ENCODE measurements at places on chromosomes 3 and 15.
A peak's percentile ranks its signal among the peaks of the same experiment; 100 is the strongest.

DNA sequence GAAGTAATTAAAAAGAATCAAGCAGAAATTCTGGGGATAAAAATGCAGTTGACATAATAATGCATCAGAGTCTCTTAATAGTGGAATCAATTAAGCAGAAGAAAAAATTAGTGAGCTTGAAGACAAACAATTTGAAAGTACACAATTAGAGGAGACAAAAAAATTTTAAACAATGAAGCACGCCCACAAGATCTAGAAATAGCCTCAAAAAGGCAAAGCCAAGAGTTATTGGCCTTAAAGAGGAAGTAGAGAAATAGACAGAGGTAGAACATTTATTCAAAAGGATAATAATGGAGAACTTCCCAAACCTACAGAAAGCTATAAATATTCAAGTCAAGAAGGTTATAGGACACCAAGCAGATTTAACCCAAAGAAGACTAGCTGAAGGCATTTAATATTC is 113.3 kb downstream of the TBC1D2B start:
- no peak for DNase-seq

DNA sequence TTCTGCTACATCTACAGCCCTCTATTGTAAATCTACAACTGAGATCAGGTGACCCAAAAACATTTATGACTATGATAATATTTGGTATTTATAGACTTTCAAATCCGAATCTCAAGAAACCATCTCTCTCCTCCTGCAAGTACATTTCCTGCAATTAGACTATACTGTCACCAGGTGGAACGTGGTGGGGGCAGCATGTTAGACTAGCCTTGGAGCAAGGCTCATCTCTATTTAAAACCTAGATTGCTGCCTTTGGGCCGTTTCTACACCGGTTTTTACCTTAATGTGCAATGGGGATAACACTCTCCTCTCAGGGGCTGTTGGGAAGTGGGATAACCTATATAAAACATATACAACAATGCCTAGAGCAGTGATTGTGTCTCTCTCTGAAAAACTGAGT is 3.8 kb upstream of the KATNBL1 start:
- no peak for DNase-seq

GRCh38 chr15:53203454-53203853 is 413.3 kb upstream of the ONECUT1 start:
- no peak for DNase-seq

DNA sequence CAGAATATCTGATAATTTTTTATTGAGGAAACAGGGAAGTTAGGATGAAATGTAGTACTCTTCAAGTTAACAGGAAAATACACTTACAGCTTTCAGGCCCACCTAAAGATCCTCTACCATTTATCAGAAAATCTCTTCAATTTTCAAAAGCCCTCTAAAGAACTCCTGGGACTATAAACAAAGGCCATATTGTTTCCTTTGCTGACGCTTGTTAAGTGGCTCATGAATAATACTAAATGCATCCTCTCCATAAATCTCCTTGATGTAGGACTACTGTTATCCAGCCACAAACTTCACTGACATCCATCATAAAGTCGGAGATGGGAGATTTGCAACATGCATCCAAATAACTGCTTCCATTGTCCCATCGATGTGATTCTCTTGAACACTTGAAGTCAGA is 326.5 kb downstream of the ZIC1 start:
- no peak for DNase-seq

DNA sequence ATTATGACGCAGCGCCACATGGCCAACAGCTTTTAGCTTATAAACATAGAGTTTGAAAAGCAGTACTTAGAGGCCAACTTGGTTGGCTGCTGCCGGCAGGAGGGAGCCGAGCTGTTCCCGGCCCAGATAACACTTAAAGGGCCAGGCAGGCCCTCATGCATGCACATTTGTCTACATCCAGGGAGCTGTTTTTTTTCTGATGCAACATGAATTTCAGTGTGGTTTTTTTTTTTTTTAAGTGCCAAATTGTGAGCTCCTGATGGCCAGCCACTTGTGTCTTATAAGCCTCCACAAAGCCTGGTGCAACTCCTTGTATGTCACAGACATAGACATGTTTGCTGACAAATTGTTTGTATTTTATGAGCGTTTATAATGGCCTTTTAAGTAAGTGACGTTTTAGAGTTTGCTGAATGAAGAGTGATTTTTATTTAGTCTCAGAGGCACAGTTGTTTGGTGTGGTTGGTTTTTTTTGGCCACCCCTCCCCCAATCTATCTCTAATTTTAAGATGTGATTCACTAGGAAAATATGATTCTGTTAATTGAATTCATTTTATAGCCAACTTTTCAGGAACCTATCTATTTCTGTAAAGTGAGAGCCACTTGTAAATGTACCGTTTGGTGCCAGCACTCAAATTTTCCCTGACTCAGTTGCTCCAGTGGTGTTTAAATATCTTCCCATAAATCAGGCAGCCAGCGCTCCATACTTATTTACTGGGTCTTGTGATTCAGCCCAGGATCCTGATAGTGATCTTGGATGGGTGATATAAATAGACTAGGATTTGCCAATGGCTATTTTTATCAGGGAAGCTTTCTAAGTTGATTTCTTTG is 134.3 kb downstream of the VGLL4 start:
- no peak for DNase-seq

GRCh38 chr3:114645392-114645791 is 351.6 kb downstream of the TIGIT start:
- DNase-seq, result no peak

DNA sequence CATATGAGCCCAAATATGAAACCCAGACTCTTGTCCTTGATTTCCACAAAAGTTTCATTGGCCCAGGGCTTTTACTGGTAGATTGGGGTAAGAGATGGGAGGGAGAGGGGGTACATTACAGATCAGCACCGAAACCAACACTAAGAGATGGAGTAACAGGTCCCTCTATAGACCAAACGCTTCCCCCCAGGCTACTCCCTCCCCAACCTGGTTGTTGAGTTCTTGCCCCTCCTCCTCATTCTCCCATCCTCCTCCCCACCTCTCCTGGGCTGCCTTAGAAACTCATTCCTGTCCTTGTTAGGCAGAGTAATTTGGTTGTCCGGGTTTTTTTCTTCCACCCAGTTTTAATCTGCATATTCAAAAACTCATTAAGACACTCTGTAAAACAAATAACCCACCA is 74.1 kb downstream of the MESD start:
- no peak for DNase-seq

- peak; percentile 42 for DNase-seq
Measured at GRCh38 chr3:161854232-161854771, 357.7 kb downstream of the OTOL1 start.

- no peak for DNase-seq
Measured at GRCh38 chr3:145578471-145578870, 582.5 kb downstream of the PLOD2 start.

DNA sequence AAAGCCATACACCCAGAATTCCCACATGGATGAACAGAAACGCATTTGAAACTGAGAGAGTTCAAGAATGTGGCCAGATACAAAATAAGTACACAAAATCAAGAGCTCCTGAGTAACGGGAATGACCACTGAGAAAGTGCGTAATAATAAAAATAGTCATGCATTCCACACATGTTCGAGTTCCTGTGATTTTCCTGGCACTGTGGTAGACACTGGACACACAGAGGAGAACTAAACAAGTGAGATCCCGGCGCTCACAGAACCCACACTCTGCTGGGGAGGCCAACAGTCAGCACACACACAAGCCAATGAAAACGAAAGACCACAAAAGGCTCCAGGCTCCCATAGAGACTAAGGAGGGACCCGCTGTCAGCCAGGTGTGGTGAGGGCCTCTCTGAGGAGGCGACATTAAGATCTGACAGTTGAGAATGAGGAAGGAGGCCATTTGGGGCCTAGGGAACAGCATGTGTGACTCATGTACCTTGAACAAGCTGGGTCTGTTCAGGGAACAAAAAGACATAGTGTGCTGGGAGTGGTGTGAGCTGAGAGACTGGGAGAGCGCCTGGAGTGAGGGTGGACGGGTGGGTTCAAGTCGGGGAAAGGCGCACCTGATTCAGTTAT is 5.1 kb downstream of the FAM107A start:
- no peak for DNase-seq

DNA sequence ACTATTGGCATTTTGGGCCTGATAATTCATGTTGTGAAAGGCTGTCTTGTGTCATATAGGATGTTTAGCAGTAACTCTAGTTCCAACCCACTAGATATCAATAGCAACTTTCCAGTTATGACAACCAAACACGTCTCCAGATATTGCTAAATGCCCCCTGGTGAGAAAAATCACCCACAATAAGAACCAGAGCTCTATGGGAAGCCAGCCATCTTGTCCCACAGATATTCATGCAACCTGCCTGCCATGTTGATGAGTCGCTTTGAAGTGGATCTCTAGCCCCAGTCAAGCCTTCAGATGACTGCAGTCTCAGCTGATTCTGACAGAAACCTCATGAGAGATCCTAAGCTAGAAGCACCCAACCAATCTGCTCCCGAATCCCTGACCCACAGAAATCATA is 5.6 kb upstream of the TNIK start:
- no peak for DNase-seq

GRCh38 chr3:56467108-56467507 is 1.2 kb downstream of the ERC2 start:
- DNase-seq, result peak; percentile 81

DNA sequence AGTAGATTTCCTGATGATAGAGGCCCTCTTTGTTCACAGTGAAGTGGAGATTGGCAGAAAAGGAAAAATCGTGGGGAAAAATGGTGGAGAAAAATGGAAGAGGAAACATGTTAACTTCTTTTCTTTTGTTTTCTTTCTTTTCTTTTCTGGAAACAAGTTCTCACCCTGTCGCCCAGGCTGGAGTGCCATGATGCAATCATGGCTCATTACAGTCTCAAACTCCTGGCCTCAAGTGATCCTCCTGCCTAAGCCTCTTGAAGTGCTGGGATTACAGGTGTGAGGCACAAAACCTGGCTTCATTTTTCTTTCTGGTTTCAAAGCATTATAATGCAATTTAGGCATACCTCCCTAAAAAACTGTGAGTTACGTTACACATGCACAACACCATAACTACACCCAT is 464.2 kb downstream of the MECOM start:
- DNase-seq, result no peak

GRCh38 chr3:99468918-99469317 is 169.5 kb upstream of the COL8A1 start:
- DNase-seq, result no peak

GRCh38 chr3:140285380-140285779 is 350.4 kb downstream of the CLSTN2 start:
- DNase-seq, result no peak

DNA sequence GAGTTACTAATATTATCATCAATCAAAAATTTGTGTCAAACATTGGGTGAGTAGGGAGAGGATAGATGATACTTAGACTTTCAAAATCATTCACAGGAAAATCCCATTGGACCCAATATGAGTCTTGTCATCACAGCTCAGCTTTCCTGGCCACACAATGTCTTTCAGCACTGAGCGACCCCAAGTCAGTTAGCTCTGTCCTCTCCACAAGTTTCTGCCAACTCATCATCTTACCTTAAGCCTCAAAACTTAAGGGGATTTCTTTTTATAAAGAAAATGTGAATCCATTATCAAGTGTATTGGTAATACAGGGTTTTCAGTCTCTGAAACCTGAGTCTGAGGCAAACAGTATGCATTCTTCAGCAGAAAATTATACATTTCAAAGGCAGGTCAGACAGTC is 55.8 kb downstream of the SUMF1 start:
- no peak for DNase-seq

DNA sequence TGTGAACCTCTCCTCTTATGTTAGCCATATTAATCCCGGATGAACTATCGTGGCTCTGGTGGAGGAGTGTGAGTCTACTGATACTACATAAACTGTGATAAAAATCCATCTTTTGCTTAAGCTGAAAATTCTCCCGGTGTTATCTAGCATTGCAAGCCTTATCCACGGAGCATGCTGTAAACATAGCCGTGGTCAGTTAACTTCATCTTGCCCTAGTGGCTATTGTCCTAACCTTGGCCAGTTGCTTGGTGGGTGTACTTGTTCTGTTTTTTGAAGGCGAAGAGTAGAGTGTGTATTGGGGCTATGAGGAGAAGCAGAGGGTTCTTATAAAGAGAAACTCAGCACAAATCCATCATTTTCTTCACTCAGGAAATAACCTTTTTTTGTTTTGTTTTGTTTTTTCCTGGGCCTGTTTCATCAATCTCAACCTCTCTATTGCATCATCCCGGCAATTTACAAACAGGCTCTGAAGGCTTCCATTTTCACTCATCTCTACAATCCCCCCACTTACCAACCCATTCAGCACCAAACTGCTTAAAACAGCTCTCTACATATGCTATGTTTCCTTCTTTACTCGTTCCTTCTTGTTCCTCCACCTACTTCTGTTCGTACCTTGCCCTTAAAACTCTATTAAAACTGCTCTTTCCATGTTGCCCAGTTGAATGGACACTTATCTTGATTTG is 135.5 kb upstream of the PTX3 start:
- no peak for DNase-seq

GRCh38 chr3:128994581-128995546 is 988 bp upstream of the CFAP92 start:
- DNase-seq, result no peak

DNA sequence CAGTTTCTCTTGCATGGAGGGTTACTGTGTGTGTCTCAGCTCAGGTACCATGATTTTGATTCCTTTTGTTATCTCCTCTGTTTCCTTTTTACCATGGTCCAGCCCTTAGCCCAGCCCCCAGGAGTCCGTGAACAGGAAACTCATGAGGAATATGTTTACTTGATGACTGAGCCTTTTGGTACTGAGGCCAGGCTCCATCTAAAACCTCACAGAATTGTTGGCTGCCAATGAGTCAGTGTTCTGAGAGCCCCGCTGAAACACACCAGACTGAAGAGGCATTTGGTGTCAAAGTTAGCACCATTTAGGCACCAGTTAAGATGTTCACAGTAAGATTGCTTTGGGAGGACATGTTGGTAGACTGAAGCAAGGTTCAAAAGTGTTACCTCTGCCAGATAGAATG is 80.9 kb downstream of the DGKG start:
- DNase-seq, result no peak

DNA sequence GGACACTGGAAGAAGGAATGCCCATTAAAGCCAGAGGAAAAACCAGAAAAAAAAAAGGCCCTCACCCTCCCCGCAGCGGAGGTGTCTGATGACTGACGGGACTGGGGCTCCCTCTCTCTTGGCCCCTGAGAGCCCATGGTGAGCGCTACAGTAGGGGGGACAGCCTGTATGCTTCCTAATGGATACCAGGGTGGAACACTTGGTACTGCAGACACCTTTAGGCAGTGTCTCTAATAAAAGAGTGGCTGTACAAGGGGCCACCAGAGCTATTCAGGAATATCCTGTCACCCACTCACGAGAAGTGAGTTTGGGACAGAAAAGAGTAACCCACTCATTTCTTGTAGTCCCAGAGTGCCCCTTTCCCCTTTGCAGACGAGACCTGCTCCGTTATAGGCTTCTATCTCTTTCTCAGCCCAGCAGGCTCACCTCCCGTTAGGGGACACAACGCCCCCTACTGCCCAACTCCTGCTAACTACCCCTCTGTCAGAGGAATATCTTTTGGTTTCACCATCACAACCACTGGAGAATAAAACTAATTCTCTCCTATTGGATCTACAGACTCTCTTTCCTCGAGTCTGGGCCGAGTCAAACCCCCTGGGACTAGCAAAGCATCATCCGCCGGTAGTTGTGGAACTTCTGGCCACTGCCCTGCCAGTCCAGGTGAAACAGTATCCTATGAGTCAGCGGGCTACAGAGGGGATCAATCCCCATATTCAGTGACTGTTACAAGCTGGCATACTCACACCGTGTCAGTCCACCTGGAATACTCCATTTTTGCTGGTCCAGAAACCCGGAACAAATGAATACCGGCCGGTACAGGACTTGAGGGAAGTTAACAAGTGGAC is 40.8 kb downstream of the ZBTB11 start:
- DNase-seq, result peak; percentile 81

Data from endothelial cell (in vitro differentiated cells).